Activated gamma-delta T cell (primary cell): ENCODE measurements at places on chromosomes 5 and 9.

- DNase-seq: no peak
These were observed 15.1 kb downstream of the SLCO6A1 start for GRCh38 chr5:102483736-102484135.

DNA sequence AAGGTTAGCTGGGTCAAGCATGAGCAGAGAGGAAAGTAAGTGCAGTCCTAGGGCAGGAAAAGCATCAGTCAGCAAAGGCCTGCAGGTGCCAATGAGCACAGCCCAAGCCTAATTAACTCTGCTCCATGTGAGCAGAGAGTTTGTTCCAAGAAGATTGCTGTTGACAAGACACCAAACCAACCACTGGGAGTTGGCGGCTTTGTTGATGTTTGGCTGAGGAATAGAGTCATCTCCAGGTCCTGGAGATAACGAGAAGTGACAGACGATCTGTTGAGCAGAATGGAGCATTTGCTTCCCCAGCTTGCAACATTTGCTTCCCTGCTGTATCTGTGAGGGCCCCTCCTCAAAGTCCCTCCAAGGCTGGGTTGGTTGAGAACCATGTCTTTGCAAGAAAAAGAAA, 68.2 kb downstream of the FAM114A2 start:
- no peak for DNase-seq

DNA sequence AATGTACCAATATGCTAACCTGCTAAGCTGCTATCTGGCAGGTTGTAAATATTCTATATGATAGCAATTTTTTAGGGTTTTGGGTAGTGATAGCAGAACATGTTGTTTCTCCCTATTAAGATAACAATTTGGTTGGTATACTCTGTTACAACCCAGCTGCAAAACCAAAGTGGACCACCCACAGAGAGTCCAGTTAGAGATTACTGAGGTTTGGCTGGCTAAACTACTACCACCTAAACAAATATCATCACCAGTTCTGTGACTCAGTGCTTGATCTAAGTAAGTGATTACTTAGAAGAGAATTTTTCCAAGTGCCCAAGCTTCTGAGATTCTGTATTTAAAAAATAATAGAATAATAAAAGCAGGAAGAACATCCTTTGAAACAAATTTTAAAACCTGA, 72.3 kb downstream of the XRCC4 start:
- DNase-seq: no peak

DNA sequence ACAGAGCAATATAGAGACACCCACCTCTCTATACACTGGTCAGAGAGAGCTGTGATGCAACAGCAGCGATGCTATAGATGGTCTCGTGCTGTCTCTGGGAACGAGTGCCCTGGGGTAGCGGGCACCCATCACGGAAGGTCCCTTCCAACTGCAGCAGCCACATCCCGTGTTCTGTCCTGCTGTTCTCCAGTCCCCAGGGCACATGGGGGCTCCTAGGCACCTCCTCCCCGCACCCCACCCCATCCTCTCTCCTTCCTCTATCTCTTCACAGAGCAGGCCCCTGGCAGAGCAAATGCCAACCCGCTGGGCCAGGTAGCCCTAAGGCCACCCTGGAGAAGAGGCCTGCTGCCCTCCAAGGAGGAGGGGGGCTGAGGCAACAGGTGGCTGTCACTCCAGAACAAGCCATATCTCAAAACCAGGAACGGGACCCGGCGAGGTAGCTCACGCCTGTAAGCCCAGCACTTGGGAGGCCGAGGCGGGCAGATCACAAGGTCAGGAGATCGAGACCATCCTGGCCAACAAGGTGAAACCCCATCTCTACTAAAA, 8.2 kb downstream of the FIBCD1 start:
- no peak for DNase-seq

DNA sequence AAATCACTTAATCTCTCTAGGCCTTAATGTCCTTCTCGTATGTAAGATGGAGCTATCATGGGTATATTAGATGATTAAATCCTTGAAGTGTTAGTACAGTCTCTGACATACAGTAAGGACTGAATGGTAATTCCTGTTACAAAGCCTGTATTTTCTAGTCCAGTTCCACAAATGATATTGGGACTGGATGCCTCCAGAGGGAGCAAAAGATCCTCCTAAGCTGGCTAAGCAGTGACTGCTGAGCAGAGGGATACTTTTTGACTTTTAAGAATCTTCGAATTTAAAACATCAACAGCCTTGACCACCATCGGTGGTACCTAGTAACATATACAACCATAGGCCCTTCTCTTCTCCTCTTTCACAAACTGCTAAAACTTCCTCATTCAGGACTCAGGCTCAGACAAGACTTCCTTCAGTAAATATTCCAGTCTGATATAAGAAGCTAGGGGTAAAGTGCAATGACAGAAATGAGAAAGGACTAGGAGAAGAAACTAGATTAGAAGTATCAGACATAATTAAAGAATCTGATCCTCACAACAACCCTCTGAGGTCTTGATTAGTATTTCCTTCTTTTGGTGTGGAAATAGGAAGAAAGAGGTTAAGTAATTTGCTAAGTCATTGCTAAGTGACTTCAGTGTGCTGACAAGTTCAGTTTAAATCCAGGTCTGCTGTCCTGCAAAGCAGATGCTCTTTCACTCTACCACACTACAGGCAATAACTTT, 13.9 kb downstream of the PTAR1 start:
- DNase-seq: no peak

DNA sequence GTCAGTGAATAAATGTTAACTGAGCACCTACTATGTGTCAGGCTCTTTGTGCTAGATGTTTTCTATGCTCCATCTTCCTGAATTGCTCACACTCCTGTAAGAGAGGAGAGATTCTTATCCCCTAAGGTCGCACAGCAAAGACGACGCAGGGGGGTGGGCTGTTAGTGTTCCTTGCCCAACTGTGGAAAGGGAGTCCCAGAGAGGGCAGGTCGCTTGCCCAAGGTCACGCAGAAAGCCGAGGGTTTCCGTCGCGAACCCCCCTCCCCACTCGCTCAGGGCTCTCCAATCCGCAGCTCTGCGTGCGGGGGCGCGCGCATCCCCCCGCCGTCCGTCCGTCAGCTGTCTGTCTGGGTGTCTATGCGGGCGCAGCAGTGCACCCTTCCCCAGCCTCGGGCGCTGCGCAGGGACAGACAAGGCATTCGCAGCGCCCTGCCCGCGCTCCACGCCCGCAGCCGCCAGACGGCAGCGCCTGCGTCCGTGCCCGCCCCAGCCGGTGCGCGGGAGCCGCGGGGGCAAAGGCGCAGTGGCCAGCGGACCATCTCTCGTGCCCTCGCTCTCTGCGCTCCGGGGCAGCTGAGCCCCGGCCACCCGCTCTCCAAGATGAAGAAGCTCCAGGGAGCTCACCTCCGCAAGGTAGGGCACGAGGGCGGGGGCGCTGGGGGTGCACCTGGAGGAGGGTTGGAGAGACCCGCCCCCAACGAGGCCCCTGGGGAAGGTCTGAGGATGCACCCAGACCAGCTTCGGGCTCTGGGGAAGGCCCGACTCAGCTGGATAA, at the start of gene SLC6A7:
Gene SLC6A7 (plus strand): TSS at position 335 of the 775 bp plus-strand sequence. CDS start 266 bp downstream, at position 601.
- DNase-seq: no peak

GRCh38 chr5:140342287-140342686, 4.1 kb downstream of the HBEGF start:
- no peak for DNase-seq

DNA sequence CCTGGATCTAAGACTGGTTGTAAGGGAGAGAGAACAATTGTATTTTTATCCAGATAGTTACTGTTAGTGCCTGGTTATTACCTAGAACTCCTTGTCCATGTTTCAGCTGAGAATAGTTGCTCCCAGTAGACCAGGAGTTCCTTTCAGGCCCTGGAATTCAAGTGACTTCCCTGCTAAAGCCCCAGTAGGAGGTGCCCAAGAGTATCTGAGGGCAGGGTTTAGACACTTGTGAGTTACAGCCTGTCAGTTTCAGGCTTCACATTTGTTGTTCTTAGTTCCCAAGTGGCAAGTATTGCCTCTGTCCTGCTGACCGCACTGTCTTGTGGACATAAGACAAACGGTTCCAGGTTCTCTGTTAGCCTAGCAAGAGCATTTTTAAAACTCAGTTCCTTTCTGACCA, 743.9 kb upstream of the SEMA6A start:
- no peak for DNase-seq

DNA sequence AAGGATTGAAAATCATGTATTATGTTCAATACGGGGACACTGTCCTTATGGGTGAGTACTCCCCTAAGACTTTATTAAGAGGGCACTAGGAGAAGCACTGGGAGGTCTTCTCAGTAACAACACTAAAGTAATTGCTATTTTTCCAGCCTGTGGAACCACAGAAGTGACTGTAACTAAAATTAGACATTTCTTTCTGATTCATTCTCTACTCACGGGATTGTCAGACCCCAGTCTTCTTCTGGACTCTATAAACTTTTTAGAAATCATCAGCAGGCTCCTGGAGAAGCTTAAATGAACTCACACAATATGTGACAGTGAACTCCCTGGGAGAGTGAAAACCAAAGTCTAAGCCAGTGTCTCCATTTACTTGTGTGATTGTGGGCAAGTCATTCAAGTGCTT, 14.5 kb downstream of the TLR4 start:
- no peak for DNase-seq

DNA sequence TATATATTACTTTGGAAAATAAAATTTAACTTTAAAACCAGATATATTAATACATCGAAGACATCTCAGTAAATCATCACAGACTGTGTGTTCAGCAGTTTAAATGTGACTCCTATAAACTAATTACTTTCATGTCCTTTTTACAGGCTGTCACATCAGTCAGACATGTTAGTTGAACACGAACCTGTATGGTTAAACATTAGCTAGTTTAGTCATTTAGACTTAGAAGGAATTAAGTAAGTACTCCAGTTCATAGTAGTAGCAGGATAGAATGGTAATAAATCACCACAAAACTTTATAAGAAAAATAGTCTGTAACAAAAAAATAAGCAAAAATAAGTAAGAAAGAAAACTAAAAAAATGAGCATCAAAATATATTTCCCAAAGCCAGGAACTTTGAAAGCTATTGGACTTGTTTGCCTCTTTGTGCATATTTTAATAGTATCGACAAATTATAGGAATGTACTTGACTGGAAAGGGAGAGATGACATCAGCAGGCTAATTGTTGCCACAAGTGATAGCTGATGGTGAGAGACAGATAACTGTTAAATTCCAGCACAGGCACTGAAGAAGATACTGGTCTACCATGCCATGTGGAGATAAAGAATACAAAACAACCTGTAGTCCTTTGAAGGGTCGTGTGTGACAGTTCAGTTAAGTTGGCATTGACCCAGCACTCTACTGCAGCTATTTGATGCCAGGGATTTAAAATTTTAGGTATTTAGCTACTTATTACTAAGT, 83.9 kb downstream of the RIC1 start:
- no peak for DNase-seq

GRCh38 chr5:176658007-176658599, 10.8 kb downstream of the TSPAN17 start:
- no peak for DNase-seq

GRCh38 chr5:142981886-142982820, 212.0 kb downstream of the ARHGAP26 start:
- DNase-seq: no peak

DNA sequence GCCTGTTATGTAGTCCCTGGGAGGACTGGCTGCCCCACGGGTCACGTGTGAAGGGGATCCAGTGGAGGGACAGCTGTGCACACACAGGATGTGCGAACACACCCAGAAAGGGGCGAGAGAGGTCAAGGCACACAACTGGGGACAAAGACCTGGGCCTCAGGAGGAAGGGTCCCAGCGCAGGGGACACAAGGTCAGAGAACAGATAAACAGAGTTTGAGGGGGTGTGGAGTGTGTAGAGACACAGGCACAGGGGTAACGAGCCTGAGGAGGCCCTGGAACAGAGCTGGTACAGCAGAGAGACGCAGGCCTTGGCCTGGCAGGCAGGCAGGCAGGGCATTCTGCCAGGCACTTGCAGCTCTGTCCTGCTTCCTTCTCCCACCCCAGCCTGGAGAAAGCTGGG, 14.8 kb upstream of the PSMD5 start:
- no peak for DNase-seq

GRCh38 chr9:7298123-7298522, 501.5 kb downstream of the DMAC1 start:
- DNase-seq: no peak

DNA sequence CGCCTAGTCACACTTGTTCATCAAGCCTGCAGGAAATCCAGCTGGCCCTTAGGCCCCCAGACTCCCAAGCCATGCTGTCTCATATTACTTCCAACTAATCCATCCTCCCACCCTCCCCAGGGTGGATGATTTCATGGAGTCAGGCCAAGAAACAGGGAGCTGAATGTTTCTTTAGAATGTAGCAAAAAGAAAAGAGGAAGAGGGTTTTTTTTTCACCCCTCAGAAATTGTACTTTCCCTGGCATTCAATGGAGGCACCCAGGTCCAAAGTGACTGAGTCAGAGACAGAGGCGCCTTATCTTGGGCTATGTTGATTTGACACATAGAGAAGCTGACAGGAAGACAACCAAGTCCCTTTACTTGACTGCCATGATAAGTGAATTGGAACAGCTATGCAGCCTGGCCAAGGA, 260.2 kb upstream of the NR4A3 start:
- DNase-seq: no peak

DNA sequence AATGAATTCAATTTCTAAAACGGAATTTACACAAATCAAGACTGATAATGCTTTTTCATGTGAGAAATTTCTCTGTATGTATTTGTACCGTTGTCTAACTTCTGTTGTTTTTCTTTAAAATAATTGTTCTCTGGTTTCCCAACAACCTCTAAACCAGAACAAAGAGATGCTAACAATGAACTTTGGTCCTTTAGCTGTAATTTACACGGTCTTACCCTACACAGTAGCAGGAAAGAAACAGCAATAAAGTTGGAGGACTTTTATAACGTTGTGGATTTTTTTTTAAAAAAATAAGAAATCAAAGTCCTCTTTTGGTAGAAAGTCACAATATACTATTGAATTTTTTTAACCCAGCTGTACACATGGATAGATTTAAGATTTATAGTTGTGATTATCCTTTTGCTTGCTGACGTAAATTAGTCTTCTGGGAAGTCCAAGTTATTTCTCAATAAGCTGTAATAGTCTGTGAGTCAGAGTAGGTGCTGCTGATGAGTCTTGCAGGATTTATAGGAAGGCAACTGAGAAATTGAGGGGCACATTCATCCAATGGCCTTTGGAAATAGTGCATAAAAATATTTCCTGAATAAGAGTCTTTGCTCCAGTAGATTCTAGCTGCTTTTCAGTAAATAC, 76.8 kb upstream of the PCSK1 start:
- no peak for DNase-seq

DNA sequence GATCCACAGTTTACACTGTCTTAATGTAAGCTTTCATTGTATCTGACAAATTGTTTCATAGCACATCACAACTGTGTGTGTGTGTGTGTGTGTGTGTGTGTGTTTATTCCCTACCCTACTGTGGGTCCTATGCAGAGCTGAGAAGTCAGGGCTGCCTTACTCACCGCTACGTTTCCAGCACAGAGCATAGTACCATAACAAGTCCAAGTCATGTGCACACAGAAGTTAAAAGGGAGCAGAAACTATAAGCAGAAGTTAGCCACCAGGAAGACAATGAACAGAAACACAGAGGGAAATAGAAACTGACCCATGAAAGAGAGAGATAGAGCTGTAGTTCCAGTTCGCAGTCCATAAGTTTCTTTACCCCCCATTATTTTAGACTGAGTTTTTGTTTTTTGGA, 38.2 kb upstream of the DMXL1 start:
- no peak for DNase-seq

- DNase-seq: no peak
These were observed 35.8 kb downstream of the DCAF10 start for GRCh38 chr9:37836386-37836785.

GRCh38 chr9:108184941-108185340, 670.8 kb downstream of the ACTL7B start:
- no peak for DNase-seq
